WERI-Rb-1 (cell line): ENCODE measurements at places on chromosomes 2 and 18.

- no peak for DNase-seq
Measured at GRCh38 chr2:136175868-136176267, 57.9 kb upstream of the CXCR4 start.

DNA sequence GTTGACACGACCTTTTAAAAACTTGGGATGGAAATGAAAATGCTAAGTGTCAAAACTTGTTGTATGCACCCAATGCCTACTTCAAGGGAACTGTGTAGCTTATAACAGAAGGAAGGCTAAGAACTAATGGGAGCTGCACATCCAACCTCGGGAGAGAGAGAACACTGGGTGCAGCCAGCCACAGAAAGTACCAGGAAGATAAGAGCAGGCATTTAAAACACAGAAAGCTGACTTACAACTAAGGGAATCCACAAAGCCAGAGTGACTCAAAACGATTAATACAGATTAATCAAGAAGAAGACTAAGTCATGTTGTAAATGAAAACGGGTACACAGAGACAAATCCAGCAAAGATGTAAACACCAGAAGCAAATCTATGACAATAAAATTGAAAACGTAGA is 113.4 kb downstream of the HDAC4 start:
- no peak for DNase-seq

- no peak for DNase-seq
Measured at GRCh38 chr2:24739354-24740025, 53.7 kb downstream of the PTRHD1 start.

DNA sequence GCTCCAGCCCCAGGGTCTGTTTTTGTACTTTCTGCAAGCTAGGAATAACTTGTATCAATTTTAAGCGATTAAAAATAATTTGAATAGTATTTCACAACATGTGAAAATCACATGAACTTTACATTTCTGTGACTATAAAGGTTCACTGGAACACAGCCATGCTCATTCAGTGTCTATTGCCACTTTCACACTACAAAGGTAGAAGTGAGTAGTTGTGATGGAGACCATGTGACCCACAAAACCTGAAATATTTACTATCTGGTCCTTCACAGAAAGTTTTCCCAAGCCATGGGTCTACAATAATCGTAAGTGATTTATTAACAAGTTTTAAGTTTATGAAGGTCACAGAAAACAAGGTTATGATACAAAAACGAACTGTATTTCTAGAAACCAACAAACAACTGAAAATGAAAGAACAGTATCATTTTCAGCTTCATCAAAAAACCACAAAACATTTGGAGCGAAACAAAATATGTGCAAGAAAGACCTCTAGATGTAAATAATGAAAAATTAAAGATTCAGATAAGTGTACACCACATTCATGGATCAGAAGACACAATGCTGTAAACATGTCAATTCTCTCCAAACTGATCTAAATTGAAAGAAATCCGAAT is 68.9 kb upstream of the DNER start:
- no peak for DNase-seq

GRCh38 chr2:14350856-14351255 is 281.7 kb upstream of the LRATD1 start:
- no peak for DNase-seq

GRCh38 chr2:9222893-9223287 is 16.3 kb downstream of the ASAP2 start:
- no peak for DNase-seq

- DNase-seq: peak; percentile 1
Measured at GRCh38 chr2:236636714-236637470, 67.3 kb downstream of the ACKR3 start.

- DNase-seq: no peak
Measured at GRCh38 chr2:218367415-218368149, 10.9 kb downstream of the CATIP start.

DNA sequence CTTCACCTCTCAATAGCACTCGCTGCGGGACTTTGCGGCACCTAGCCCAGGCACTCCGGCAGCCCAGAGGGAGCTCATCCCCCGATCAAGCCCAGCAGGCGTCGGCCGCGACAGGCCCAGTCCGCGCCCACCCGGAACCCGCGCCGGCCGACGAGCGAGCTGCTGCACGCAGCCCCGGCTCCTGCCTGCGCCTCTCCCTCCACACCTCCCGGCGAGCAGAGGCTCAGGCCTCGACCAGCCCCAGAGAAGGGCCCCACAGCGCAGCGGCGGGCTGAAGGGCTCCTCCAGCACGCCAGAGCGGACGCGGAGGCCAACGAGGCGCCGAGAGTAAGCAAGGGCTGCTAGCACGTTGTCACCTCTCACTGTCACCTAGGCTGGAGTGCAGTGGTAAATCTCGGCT is 63.5 kb downstream of the KIAA2012 start:
- DNase-seq: no peak

- no peak for DNase-seq
Measured at GRCh38 chr2:56333812-56334485, 150.2 kb downstream of the CCDC85A start.

DNA sequence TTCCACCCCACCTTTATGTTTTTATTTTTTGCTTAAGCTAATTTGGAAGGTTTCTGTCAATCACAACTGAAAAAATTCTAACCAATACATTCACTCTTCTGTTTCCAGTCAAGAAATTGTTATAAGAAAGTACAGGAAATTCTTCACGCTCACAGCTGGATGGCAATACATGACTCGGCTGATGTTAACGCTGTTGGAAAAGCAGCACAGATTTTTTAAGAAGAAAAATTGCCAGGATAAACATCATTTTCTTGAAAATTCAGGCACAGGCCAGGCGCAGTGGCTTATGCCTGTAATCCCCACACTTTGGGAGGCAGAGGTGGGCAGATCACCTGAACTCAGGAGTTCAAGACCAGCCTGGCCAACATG is 46.1 kb downstream of the STPG4 start:
- no peak for DNase-seq

- DNase-seq: no peak
Measured at GRCh38 chr2:77101796-77102452, 420.3 kb downstream of the LRRTM4 start.

GRCh38 chr18:45046228-45046627 is 365.5 kb downstream of the SETBP1 start:
- DNase-seq: no peak

DNA sequence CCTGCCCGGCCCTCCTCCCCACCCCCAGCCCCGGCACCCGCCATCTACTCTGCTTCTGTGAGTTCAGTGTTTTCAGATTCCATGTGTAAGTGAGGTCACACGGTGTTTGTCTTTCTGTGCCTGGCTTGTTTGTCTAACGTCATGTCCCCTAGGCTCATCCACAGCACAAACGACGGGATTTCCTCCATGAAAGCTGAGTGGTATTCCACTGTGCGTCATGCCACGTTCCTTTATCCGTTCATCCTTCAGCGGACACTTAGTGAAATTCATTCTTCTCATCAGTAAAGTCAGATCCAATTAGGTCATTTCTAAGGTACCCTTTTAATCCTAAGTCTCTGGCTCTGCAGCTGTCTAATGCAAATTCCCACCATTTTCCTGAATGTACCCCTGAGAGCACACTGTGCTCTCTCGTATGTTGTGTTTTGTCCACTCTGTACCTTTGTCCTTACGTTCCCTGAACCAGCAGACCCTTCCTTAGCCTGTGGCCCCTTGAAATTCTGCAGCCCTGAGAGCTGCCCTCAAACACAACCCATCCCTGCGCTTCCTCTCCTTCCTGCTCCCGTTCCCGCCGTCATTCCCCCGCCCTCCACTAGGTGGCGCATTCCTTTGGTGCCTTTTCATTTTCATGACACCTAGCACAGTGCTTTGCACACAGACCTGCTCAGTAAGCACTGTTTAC is 44.1 kb downstream of the TRAPPC12 start:
- DNase-seq: peak; percentile 92

GRCh38 chr2:120497261-120497977 is 151.5 kb downstream of the INHBB start:
- no peak for DNase-seq

GRCh38 chr2:132282911-132283310 is 121.2 kb upstream of the ANKRD30BL start:
- no peak for DNase-seq

GRCh38 chr2:98378196-98378595 is 31.9 kb downstream of the CNGA3 start:
- DNase-seq: no peak

DNA sequence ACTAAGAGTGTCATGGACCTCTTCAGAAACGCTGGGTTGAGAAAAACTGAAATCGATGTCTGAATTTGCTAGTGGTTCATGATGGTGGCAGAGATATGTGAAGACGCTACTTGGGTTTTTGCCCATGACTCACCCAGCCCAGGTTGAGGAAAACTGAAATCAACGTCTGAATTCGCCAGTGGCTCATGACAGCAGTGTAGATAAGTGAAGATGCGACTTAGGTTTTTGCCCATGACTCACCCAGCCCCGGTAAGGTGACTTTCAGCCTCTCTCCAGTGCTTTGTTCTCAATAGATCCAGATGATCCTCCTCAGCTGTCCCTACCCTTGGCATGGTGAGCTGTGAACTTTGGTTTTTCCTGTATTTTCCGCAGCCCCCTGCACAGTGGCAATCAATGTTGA is 105.3 kb upstream of the SIX3 start:
- no peak for DNase-seq

GRCh38 chr2:52405980-52406379 is 1361.6 kb upstream of the CHAC2 start:
- no peak for DNase-seq

DNA sequence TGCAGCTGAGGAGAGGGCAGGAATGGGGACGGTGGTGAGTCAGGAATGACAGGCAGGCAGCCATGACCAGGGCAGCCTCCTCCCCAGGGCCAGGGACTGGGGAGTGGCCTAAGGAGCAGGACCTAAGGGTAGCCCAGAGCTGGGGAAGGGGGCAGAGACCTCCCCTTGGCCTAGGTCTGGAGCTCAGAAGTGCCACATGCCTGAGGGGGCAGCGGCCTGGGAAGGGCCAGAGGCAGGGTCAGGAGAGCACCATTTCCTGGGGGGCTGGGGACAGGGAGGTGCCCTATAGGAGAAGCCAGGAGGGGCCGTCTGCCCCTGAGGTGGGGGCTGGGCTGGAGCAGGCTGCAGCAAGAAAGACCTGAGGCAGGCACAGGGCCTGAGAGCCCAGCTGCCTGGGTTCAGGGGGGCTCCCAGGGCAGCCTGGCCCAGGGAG is 20.9 kb downstream of the CFLAR start:
- DNase-seq: no peak

DNA sequence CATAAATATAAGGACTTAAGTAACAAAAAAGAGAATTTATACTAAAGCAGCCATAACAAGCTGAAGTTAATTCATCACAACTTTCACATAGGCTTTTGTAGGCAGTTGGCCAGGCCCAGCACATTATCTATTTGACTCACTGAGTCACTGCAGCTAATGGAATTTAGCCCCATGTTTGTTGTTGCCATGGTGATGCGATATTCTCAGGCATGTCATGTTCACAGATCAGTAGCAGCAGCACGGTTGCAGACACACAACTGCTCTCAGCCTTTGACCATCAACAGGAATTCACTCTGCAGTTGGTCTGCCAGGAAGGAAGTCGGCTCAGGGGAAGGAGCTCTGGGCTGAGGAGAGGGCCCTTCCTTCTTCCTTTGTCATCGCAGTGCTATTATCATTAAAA is 639.8 kb downstream of the TMEM182 start:
- DNase-seq: no peak

GRCh38 chr2:173705656-173706055 is 259.5 kb downstream of the SP3 start:
- DNase-seq: no peak

DNA sequence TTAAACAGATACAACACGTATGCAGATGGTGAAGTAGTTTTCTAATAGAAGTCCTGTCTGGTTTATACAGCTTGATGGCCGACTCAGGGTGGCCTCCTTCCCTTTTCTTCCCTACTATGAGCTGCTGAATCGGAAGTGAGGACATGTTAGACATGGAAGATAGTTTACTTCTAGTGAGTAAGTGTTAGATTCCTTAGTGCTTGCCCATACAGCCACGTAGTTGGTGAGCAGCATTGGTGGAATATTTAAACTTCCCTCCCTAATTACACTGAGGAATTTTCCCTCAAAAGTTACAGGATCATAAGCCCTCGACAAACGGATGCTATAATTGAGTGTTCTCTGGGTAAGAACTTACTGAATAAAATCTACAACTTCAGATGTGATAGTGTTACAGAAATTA is 52.1 kb downstream of the RHBDD1 start:
- DNase-seq: no peak

- no peak for DNase-seq
Measured at GRCh38 chr2:189287982-189288521, 108.5 kb upstream of the COL5A2 start.

DNA sequence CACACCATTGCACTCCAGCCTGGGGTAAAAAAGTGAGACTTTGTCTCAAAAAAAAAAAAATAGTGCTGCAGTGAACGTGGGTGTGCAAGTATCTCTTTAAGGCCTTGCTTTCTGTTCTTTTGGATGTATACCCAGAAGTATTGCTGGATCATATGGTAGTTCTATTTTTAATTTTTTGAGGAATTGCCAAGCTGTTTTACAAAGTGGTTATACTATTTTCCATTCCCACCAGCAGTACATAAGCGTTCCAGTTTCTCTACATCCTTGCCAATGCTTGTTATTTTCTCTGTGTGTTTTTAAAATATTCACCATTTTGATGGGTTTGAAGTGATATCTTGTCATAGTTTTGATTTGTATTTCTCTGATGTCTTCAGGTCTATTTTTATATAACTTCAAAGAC is 13.1 kb downstream of the ARMC9 start:
- DNase-seq: no peak

DNA sequence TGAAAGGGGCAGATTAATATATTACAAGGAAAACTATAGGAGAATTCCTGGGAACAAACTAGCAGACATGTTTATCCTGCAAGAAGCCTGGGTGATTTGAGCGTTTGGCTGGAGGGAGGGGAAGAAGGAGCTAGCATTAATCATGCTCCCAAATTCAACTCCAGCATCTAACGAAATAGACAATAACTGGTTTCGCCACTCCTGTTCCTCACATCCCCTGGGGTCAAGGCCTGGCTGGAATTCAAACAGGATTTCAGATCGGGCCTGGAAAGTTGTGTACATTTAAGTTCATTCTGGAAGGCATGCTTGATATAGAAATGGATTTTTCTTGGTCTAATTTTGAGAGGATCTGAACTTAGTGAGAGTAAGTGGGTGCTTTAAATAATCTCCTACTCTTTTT is 126.1 kb upstream of the CTAGE1 start:
- DNase-seq: no peak
